ENCODE measurements at places on chromosomes 6 and 20. TPM values are rescaled to one million over a fixed set of nuclear protein-coding genes. Genes with fewer than 3 reads are reported as not detected.

The FOXF2 gene
- total RNA-seq = 0.30 TPM

GRCh38 chr20:59650418-59650817, 46.1 kb downstream of the PHACTR3 start:
- DNase-seq = no peak

The DEFB132 gene
- total RNA-seq = not detected

- no peak for DNase-seq
Observed at GRCh38 chr20:25077610-25078169, 4.3 kb downstream of the VSX1 start.

GRCh38 chr20:22763257-22763906, 179.0 kb upstream of the FOXA2 start:
- peak; percentile 46 for DNase-seq

The AFDN gene
- 54.9 TPM for total RNA-seq

The SLPI gene
- total RNA-seq = 1.8 TPM

GRCh38 chr6:71179249-71179885, 109.2 kb upstream of the OGFRL1 start:
- DNase-seq = no peak

GRCh38 chr20:23476015-23476754, 14.7 kb upstream of the CST8 start:
- no peak for DNase-seq

- DNase-seq = no peak
Observed at GRCh38 chr20:48975955-48976354, 54.4 kb downstream of the ARFGEF2 start.

The FAM209B gene
- 0.47 TPM for total RNA-seq

GRCh38 chr6:21589352-21590345, 3.9 kb upstream of the SOX4 start:
- peak; percentile 88 for DNase-seq

DNA sequence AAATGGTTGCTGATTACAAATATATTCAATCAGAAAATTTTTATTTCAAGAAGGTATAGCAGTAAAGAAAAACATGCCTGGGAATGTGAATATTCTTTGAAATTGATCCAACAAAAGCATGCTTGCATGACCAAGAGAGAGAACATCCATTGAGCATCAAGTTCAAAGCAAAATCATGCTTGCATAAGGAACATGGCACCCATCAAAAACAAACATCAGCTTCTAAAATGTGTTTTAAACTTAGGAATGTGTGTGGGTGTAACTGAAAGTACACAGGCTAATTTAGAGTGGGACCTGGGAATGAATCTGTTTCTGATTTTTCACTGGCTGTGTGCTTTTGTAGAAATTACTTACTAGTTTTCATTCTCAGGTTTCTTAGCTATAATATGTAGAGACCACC, 5.6 kb downstream of the SLC17A5 start:
- no peak for DNase-seq

The TUBB2B gene
- 1.4 TPM for total RNA-seq

GRCh38 chr6:33543116-33543515, 37.0 kb downstream of the BAK1 start:
- no peak for DNase-seq

DNA sequence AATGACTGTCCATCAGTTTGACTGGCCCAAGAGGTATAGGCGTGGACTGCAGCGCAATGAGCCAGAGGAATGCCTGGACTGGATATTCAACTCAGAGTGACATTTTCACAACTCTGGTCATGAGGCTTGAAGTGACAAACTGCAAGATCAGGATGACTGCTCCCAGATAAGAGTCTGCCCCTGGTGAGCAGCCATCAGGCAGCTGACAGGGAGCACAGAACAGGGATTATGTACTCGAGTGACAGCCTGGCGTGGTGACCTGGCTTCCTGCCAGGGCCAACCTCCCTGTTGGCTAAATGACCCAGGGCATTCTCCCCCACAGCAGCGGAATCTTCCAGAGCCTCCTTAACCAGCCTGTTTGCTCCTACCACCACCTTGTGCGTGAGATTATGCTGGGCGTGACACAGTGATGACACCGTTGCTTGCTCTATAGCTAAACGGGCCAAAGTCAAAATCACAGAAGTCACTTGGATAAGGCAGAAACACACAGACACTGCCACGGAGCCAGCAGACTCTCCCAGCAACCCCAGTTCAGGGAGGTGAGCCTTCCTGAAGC, 209.1 kb upstream of the JARID2 start:
- DNase-seq = peak; percentile 85

DNA sequence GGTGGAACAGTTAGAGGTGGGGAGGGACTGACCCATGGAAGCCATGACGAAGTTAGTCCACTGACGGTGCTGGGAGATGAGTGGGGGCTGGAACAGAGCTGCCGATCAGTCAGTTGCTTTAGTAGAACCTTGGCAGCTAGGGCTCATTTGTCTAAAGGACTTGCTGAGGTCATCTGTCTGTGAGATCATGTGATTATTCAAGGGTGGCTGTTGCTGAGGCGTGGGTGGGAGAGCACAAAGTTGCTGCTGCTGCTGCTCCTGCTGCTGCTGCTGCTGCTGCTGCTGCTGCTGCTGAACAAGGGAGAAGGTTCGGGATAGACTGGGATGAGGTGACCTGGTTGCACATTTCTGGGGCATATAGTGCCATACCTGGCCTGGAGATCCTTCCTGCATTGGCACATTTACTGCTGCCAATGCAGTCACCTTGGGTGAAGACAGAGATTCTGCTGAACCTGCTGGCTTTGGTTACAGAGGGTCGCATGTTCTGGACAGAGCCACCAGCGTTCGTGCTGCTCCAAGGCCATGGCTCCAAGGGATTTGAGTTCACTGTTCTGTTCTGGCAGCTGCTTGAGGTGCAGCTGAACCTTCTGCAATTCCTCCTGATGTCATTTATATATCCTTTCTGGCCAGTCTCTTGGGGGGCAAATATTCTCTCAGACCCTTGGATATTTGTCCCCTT, 840.5 kb downstream of the HACE1 start:
- DNase-seq = no peak

GRCh38 chr20:44442298-44443070, 33.2 kb upstream of the TTPAL start:
- DNase-seq = no peak

DNA sequence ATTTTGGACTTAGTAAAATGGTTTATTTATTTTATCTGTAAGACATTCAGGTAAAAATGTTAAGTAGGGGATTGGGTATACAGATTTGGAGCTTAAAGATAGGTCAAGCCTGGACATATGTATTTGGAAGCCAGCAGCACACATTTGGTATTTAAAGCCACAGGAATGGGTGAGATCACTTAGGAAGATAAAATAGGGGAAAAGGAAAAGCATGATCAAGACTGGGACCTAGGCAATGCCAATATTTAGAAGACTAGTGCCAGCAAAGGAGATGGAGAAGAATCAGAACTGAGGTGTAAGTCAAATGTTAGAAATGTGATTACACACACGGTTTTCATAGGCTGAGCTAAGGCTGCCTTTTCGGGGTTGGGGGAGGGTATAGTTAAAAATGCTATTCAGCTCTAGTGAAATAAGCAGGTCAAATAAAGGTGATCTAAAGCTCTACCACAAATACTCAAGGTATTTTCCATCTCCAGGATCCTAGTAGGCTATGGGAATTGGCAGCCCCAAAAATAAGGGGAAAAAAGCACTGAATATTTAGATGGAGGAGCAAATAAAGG, 20.6 kb downstream of the SLC2A12 start:
- no peak for DNase-seq

- no peak for DNase-seq
Observed at GRCh38 chr6:30155520-30156261, 5.3 kb downstream of the TRIM10 start.

- no peak for DNase-seq
Observed at GRCh38 chr20:48765359-48765758, 62.4 kb downstream of the PREX1 start.

The RSPH4A gene
- not detected for total RNA-seq

The TMEM217 gene
- total RNA-seq = 0.80 TPM

DNA sequence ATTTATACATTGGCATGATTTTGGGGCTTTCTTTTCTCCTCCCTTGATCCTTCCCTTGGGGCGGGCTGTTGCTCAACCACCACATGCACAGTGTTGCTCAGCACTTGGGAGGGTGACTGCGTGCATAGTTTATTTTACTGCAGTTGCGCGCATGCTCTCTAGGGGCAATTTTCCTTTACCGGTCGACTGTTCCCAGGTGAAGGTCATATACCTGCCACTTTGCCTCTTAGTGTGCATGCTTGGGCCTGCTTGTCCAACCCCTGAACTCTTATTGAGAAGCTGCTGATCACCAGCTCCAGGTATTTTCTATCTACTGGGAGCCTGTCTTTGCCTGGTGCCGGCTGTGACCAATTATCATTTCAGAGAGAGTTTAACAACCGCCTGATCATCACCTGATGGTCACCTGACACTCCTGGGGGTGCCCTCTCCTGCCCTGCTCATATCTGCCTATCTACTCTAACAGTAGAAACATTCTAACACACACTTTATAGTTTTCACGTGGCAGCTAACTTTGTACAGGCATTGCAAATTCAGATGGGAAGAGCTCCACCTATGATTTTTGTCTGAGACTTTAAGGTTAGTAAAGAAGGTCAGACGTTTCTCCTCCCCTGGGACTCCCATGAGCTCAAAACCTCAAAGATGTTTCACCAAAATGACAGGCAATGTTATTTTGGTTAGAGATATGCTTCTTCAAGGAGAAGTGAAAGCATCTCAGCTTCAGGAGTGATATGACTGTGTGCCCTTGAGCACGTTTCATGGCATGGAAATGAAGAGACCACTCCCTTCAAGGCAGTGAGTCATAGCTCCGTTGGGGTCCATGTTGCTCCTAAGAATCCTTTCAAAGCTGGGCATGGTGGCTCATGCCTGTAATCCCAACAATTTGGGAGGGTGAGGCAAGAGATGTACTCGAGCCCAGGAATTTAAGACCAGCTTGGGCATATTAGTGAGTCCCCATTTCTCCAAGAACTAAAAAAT, 227.5 kb upstream of the MYLIP start:
- no peak for DNase-seq

DNA sequence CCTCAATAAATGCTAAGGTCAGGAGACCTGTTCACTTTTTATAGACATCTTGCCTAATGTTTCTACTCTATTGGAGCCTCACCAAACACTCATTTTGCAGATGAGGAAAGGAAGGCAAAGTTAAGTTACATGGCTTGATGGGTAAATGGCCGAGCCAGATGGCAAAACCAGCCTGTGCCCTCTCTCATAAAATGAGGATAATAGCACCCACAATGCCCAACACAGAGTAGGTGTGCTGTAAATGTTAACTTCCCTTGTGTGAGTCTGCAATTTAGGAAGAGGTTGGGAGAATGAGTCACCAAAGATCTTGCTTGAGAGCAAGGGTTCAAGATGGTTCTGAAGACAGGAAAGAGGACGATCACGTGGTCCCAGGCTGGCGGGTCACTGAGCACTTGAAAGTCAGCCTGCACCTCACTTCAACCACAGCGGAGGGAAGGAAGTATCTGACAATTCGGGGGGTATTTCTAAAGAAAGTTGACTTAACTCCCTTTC, 3.3 kb downstream of the KCNK5 start:
- no peak for DNase-seq

The ABHD16B gene
- total RNA-seq = not detected

GRCh38 chr20:46894579-46894958, at the start of gene EYA2:
EYA2 (plus strand) TSS chr20:46894843; CDS start chr20:46990011, 95,168 bp downstream.
- DNase-seq = peak; percentile 15

DNA sequence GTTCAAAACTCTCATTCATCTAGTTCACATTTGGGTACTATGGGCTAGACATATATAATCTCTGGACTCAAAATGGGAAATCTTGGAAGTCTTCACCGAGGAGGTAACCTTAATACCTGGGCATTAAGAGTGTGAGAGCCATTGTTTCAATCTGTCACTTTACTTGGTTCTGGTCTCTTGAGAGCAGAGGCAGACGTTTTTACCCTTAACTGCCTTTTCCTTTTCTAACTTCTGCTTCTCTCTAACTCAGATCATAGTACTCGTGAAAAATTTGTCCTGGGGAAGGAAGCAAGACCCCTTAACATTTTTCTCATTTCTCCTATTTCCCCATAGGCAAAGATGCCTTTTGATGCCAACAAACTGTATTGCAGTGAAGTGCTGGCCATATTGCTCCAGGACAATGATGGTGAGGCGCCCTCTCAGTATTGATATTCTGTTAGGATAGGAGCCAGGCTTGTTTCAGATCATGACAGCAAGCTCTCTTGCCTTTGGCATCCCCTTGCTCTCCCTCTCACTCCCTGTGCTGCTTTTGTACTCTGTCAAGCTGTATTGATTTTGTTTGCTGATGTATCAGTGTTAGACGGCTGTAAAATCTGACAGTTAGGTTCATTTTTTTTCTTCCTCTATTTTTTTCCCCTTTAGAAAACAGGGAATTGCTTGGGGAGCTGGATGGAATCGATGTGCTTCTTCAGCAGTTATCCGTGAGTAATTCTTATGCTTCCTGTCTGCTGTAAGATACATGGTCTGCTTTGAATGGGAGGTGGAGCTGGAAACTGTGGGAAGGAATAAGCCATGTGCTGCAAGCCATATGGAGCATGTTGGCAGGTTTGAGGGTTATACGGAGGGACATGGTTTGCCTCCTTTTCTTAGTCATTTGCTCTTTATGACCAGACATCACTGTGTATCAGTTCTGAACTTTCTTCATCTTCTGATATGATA, 83.5 kb downstream of the CTNNBL1 start:
- no peak for DNase-seq

GRCh38 chr6:37072526-37072925, 67.1 kb downstream of the FGD2 start:
- no peak for DNase-seq

DNA sequence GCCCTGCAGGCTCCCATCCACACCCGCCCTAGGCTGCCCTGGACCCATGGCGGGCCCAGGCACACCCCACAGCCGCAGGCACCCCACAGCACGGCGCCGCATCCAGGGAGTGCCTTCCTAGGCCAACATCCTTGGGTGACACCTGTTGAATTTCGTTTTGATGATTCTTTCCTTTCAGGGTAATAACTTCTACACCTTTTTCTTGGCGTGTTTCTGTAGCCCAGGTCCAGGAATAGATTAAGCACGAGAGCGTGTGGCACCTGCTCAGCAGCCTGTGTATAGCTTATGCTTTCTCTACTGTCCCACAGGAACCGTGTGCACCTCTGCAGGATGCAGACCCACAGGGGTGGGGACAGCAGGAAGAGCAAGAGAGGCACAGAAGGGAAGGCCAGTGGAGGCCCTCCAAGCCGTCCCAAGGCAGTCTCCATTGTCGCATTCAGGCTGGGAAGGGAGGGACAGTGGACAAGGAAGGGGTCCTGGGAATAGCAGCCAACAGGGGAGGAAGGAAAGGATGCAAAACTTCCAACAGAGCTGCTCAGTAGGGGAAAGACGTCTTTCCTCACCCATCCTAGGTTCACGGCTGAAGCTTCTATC, 118.1 kb upstream of the AFDN start:
- DNase-seq = no peak

DNA sequence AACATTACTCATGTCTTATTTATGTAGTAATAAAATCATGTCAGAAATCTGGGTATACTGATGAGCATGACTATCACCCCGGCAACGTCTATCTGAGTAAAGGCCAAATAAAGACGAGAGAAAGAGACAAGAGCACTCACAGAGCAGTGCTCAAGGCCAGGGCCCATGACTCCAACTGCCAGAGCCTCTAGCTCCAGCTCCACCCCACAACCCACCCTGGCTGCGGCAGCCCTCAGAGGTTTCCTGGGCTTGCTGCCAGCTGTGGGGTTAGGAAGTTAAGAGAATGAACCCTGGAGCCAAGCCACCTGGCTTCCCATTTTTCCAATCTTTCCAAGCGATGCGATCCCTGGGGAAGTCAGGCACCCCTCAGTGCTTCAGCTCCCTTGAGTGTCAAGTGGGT, 92.0 kb upstream of the PAX1 start:
- no peak for DNase-seq
